ENCODE measurements at places on chromosomes 7 and 10.

DNA sequence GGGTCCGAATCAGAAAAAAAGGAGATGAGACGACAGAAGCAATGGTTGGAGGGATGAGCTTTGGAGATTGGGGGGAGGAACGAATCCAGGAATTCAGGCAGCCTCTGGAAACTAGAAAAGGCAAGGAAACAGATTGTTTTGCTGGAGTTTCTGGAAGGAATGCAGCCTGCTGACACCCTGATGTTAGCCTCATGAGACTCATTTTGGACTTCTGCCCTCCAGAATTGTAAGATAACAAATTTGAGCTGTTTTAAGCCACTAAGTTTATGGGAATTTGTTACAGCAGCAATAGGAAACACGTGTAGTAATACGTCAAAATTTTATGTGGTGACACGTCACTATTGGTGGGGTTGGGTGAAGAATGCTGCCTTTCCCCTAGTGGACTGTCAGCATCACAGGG, 25.6 kb upstream of the NPS start:
- DNase-seq: no peak

DNA sequence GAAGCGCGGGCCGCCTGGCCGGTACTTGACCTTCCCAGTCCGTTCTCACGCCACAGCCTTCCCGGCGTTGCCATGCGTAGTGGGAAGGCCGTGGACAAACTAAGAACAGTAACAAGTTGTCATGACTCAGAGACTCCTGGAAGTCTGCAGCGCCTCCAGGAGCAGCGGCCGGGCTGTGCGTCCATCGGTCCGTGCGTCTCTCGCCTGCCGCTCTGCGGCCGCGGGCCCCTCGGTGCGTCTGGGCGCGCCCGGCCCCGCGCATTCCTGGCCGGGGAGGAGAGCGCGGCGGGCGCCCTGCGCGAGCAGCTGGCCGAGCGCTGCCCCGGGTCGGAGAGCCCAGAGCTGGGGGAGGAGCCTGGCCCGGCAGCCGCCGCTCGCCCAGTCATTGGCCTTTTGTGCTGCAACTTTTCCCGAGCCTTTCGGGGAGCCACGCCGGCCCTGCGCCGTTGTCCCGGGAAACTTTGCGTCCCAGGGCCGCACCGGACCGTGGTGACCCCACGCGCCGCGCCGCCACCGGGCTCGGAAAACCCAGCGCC, 123.7 kb downstream of the TACC2 start:
- DNase-seq: peak; percentile 70

DNA sequence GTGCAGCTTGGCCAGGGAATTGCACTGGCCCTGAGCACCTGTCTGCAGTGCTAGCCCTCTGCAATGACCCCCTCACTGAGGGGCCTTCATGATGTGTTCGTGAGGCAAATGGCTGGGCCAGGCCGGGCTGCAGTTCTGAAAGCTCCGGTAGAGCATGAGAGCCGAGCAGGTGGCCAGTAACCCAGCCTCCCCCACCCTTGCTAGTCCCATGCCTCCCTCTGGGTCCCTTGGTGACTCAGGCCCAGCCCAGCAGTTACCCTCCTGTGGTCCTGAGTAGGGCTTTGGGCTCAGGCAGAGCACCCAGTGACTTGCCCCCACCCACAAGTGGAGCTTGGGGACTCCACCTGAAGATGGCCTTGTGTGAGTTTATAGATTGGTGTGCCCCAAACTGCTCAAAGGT, 16.1 kb upstream of the CSGALNACT2 start:
- no peak for DNase-seq

GRCh38 chr7:19747740-19748339, 25.6 kb downstream of the TMEM196 start:
- DNase-seq: peak; percentile 5

DNA sequence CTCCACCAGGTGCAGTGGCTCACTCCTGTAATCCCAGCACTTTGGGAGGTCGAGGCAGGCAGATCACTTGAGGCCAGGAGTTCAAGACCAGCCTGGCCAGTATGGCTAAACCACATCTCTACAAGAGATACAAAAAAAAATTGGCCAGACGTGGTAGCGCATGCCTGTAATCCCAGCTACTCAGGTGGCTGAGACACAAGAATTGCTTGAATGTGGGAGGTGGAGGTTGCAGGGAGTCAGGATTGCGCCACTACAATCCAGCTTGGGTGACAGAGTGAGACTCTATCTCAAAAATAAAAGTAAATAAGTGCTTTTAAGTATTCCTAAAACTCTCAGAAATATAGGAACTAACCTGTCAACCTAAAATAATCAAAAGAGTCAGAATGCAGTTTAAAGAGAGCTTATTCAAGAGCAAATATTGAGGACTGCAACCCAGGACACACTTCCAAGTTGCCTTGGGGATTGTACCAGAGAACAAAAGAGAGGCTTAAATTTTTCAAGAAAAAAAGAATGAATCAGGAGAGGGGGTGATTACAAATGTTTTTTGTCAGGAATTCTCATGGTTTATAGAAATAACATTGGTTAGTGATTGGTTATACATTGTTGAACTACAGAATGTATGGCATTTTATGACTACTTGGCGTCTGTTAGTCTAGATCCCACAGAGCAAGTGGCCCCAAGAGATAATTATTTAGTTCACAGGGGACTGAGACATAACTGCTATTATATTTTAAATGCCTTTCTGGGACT, 33.2 kb upstream of the PPP1R9A start:
- DNase-seq: no peak

- DNase-seq: no peak
These were observed 1.8 kb downstream of the PRXL2A start for GRCh38 chr10:80410122-80410521.

DNA sequence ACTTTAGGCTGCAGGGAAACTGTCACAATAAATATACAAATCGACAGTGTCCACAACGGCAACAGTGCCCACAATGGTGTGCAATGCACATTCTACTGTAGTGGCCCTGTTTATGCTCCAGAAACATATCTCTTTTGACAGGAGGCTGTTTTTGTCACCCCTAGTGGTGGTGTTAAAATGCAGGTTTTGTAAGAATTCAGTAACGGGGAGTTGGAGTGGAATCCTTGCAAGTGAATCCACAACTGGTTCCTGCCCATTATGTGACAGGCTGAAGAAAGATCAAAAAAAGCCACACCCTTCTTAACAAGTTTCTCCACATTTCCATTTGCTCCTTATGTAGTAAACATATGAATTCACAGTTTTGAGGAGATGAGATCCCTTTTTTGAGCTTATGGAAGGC, 58.5 kb downstream of the BEND7 start:
- DNase-seq: no peak

GRCh38 chr7:139231513-139232376, 708 bp downstream of the UBN2 start:
- DNase-seq: peak; percentile 50

DNA sequence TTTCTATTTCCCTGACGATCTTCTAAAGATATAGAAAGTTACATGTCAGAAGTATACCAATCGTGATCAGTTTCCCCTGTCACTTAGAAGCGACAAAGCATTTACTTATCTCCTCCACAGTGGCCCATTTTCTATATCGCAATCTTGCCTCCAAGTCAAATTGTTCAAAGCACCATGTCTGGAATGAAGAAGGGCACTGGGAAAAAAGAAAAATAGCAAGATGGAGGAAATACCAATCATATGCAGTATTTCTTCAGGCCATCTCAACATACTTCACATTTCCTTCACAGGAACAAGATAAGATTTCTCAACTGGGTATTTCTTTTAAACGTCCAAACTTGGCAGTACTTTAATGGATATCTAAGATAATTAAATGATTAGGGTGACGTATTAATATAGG, 63.3 kb upstream of the IL6 start:
- no peak for DNase-seq

DNA sequence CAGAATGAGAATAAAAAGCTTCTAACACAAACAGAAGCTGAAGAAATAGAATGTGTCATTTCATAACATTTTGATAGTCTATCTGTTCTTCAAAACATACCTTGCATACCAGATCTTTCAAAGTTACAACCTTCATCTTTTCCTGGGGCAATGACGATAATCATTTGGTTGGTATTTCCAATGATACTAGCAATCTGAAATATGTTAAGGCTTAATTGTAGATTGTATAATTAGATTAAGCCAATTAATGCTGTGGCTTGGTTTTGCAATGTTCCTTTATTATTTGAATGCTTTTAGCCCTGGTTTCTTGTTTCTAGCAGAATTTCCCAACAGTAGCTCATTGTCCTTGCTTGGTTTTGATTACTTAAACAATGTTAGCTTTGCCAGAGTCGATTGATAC, 84.6 kb downstream of the CABCOCO1 start:
- no peak for DNase-seq

DNA sequence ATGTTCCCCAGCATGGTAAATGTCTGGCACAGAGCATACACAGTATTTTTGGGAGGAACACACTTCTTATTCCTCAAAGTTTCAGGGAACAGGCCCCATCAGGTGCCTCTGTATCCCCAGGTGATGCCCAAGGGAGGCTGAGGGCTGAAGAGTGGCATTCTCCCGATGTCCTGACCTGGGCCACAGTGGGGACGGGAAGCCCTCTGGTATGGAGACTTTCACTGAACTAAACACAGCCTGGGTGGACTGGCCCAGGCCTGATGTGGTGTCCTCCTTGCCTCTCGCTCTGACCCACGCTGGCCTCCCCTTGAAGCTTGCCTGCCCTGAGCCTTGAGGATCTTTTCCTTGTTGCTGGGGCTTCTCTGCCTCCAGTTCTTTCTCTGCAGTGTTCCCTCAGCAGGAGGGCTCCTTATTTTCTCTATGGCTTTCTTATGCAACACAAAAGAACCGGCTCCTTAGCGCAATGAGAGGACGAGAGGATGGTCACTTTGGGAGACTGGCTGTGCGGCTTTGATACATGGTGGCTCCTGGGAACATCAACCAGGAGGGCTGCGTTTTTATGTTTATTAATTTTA, 157.5 kb upstream of the TNS3 start:
- no peak for DNase-seq

GRCh38 chr7:41116817-41117216, 586.1 kb downstream of the INHBA start:
- no peak for DNase-seq

DNA sequence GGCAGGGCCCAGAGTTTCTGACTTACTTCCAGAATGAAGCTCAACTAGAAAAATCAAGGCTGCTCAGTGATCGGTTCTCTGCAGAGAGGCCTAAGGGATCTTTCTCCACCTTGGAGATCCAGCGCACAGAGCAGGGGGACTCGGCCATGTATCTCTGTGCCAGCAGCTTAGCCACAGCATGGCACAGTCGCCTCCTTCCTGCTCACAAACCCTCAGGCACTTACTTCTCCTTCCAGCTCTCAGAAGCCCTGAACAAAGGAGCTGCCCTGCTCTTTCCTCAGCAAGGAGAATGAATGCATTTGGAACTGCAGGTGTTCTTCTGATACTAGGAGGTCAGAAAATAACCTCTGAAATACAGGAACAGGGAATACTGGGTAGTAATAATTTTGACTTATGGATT, 219.7 kb upstream of the PRSS1 start:
- DNase-seq: no peak

- DNase-seq: no peak
These were observed 68.6 kb upstream of the SEM1 start for GRCh38 chr7:96778263-96778662.

GRCh38 chr10:30493609-30494530, 59.9 kb downstream of the MAP3K8 start:
- DNase-seq: no peak

DNA sequence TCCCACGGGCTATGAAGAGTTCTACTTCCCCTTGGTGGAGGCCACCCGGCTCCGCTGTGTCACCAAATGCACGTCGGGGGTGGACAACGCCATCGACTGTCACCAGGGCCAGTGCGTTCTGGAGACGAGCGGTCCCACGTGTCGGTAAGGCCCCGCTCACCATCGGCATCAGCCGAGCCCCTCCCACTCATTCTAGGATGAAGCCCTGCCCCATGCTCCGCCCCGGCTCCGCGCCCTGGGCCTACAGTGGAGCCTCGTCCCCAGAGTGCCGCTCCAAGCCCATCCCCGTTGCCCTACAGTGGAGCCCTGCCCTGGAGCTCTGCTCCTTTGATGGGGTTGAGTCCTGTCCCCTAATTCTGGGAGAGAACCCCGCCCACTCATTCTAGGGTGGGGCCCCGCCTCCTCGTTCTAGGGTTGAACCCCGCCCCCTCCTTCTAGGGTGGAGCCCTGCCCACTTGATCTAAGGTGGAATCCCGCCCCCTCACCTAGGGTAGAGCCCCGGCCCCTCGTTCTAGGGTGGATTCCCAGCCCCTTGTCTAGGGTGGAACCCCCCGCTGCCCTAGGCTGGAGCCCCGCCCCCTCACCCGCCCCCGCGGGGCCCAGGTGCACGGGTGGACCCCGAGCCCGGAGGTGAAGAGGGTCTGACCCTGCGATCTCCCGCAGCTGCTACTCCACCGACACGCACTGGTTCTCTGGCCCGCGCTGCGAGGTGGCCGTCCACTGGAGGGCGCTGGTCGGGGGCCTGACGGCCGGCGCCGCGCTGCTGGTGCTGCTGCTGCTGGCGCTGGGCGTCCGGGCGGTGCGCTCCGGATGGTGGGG, 3.4 kb upstream of the MUC12 start:
- DNase-seq: peak; percentile 59

DNA sequence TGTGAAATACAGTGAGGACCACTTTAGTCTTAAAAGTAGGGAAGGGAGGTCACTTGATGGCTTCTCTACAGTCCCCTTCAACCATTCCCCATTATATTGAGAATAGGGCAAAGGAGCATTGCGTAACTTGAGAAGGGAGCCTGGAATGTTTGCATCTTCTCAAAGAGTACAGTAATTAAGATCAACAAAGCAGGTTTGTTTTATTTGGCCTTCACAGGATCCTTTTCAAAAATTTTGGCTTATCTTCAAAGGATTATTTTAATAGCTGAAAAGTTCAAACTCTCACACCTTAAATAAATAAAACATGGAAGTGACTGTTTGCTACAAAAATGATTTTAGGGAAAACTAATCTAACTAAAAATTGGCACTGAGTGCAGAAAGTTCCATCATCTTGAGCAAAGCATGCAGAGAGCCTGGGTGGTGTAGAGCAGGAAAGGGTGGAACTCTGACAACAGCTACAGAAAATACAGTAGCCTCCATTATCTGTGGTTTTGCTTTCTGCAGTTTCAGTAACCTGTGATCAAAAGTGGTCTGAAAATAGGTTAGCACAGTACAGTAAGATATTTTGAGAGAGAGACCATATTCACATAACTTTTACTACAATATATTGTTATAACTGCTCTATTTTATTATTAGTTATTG, 214.0 kb downstream of the MDFIC start:
- no peak for DNase-seq
